Gastrocnemius medialis (tissue), 4 donors: ENCODE measurements at places on chromosomes 5 and 9.

- no peak overlapping the region for H3K27ac ChIP-seq
- no peak overlapping the region for H3K4me3 ChIP-seq
- no peak for DNase-seq
- no peaks in the 10 kb centered on the region for H3K27me3 ChIP-seq
These were observed 14.3 kb upstream of the ASPN start for GRCh38 chr9:92496396-92497176.

DNA sequence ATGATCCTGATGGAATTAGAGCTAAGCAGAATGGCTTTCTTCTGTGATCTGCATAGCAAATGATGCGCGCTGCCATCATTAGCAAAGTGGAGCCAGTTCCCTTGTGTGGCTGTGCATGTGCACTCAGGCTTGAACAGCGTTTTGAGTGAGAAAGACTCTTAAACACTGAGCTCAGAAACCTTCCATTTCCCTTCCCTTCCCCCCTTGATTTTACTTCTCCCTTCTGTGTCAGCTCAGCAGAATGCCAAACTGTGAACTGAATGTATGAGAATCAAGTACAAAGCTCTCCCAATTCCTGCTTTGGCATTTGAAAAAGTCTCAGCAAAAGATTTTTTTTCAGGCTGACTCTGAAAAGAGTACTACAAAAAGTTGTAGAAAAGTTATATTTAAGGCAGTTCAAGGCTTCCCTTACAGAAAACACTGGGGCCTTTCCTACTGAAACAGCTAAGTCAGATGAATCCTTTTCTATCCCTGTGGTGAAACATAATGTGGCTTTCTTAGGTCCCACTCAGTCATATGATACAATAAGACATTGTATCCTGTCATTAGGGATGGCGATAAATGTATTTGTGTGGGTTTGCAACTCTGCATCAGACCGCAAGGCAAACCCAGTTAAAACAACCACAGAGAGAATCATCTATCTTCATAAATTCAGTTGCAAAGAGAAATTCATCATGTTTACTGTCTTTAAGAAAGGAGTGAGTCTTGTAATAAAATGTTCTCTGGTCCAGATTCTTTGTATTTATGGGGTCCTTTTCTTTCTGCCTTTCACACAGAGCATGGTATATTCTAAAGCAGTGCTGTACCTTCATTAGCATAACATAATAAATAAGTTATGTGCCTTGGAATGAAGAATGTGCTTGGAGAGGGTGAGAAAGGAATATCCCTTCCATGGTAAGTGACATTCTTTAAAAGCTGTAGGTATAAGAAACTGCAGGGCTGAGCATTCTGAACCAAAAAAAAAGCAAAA is 222.6 kb downstream of the CAAP1 start:
- no peaks in the 10 kb centered on the region for H3K27me3 ChIP-seq
- no peak overlapping the region for H3K27ac ChIP-seq
- no peak overlapping the region for H3K4me3 ChIP-seq
- DNase-seq: no peak
- no peaks in the 10 kb centered on the region for H3K4me1 ChIP-seq

DNA sequence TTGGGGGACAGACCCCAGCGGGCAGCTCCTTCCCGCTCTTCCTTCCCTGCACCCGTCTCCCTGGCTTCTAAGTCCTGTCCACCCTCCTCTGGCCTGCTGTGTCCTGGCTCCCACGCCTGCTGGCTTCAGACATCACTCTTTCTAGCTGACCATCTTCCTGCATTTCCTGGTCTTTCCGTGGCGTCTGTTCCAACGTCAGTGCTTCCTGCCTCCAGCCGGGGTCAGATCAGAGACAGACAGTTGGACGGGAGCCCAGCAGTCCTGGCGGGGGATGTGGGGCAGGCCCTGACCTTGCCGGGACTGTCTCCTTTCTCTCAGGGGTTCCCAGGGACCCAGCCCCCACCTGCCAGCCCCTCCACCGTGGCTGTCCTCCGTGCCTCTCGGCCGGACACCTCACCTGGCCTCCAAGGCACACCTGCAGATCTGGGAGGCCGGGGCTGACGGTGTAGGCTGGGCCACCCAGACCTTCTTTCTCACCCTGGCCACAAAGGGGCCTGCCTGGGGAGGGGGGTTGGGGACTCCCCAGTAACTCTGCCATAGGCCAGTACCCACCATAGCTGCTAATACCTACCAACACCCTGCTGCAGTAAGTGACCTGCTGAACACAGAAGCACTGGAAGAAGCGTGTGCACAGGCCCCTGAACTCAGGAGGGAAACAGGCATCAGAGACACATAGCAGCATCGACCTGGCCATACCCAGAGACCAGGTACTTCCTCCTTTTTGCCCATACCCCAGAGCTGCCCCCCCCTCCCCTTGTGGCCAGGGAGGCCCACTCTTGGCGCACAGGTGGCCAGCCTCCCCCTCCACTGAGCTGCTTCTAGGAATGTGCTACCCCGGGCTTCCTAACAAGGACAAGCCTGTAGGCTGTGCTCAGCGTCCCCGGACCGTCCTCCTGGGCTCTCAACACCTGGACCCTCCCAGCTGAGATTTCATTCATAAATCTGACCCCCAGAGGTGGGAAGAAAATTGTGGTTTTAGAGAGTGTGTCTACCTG is 5.1 kb downstream of the NRARP start:
- H3K27me3 ChIP-seq: peaks cover 76% of the 10 kb centered on the region
- peaks cover 12% of the 10 kb centered on the region for H3K4me1 ChIP-seq
- DNase-seq: no peak
- no peaks in the 10 kb centered on the region for H3K36me3 ChIP-seq

DNA sequence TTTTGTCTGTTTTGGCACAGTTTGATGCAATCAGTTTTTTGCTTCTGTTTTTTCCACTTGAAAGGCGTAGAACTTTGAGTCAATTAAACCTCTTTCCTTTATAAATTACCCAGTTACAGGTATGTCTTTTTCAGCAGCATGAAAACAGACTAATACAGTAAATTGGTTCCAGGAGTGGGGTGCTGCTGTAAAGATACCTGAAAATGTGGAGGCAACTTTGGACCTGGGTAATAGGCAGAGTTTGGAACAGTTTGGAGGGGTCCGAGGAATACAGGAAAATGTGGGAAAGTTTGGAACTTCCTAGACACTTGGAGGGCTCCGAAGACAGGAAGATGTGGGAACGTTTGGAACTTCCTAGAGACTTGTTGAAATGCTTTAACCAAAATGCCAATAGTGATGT is 2022.2 kb downstream of the MAT2B start:
- no peak for DNase-seq
- H3K36me3 ChIP-seq: no peaks in the 10 kb centered on the region
- H3K4me1 ChIP-seq: no peaks in the 10 kb centered on the region
- H3K4me3 ChIP-seq: no peak overlapping the region
- H3K27me3 ChIP-seq: no peaks in the 10 kb centered on the region

- no peak for DNase-seq
- no peak overlapping the region for H3K27ac ChIP-seq
- H3K36me3 ChIP-seq: no peaks in the 10 kb centered on the region
- H3K4me1 ChIP-seq: no peaks in the 10 kb centered on the region
- H3K4me3 ChIP-seq: no peak overlapping the region
These were observed 9.0 kb downstream of the HTR1A start for GRCh38 chr5:63953217-63953616.

DNA sequence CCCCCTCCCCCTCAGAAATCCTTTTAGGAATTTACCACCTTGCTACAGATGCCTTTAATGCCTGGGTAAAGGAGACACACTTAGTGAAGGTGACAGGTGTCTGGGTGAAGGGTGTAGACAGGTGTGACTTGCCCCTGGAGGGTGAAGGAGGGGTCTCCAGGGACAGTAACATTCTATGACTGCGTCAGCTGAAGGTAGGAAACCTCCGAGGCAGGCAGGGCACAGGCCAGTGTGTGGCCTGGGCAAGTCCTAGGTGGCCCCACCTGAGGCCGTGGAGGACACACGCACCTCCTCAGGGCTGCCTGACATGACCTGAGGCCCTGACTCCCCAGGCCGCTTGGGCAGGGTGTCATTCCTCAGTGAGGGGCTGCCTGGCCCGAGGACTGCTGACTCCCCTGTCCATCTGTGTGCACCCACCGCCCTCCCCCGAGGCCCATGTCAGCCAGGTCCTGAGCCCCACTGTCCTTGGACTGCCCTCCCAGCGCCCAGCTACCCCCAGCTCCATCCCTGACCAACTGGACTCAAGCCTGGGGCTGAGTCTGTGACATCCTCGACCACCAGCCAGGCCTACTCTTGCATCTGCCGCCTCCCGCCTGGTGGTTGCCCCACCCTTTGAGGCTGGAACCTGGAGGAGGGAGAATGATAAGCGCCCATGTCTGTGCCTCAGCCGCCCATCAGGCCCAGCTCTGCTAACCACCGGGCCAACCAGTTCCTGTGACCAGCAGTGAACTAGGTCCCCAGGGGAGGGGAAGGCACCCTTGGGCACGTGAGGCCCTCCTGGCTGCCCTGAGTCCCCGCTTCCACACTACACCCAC is 18.4 kb downstream of the CARD19 start:
- H3K36me3 ChIP-seq: peaks cover 31% of the 10 kb centered on the region
